NCI-H1417 treated with DMSO at 0.1 percent for 48 hours (cell line): ENCODE measurements at places on chromosomes 16 and 17.

DNA sequence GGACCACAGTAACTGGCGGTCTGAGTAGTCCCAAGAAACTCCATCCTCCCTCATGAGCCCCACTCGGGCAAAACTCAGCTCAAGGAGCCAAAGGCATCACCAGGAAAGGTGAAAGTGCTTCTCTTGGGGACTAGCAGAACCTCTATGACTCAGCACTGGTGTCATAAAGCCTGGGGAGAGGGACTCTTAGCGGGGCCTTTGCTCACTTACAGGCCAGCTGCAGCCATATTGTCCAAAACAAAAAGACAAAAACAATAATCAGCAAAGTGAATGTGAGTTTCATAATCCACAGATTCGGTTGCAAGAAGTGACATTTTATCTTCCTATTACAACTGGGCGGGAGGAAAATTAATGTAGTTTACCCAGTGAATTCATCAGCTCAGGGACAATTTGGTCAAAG is at the start of gene TEKT5:
TEKT5 (minus strand) TSS at position 101 of the 400 bp plus-strand sequence; CDS start at position 44, 57 bp downstream.
- no peak for DNase-seq

DNA sequence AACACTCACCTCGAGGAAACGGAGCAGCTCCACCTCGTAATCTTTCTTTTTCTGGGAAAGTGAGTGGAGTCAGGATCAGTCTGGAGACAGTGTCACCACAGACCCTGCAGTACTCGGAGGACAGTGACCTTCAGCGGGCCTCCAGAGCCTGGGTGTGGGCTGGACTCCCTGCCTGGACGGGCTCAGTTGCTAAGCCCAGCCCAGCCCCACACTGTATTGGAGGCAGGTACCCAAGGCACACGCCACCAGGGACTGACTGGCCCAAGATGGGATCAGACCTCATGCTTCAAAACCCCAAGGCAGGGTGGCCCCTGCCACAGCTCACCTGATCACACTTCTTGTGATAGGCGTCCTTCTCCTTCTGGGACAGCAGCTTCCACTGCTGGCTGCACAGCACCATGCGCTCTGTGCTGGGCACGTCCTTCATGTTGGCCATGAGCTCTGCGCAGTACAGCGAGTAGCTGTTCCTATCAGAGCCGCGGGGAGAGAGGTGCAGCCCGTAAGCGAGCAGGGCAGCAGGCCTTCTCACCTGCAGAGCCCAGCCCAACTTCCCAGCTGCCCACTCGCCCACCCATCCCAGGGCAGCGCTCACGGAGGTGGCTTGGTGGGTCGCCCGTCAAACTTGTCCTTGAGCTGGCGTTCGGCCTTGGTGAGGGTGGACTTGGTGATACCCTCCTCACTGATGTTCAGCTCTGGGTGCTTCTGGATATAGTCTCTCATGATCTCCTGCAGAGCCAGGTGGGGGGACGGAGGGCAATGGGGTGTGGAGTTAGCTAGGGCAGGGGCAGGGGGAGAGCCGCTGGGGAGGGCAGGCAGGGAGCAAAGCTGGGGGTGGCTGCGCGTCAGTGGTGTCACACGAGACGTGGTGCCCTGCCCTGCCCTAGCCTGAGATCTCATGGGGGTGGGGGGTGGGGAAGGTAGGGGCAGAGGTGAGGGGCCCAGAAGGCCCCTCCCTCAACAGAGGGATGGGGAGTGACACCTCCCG is 7.9 kb downstream of the UBTF start:
- no peak for DNase-seq

DNA sequence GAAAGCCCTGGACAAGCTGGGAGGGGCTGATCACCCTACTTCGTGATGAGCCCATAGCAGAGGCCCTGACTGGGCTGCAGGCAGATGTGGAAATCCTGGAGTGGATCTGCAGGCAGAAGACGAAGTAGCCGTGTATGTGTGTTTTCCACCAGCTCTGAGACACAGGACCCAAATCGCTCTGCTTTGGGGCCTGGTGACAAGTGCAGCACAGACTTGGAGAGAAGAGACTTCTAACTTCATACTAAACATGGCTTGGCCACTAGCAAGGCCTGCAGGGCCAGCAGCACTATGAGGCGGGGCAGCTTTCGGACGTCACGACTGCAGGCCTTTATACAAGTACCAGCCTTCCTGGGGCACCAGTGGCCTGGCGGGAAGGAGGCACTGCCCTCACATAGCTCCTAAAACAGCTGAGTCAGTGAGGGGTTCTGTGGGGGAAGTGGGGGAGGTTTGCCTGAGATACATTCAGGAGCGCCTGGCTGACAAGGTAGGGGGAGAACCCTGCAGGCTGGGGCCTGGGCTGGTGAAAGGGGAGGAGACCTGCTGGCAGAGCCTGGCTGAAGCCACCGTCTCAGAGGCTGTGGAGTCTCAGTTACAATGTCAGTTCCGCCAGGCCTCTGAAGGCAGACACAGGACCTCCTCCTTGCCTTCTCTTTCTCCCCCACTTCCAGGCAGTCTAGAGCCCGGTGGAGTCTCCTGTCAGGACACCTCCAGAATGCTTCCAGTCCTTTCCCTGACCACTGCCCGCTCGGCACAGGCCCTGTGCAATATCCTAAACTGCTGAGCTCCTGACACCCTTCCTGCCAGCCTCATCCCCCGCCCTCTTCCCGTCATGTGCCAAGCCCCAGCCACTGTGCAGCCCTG is 73.4 kb downstream of the WSB1 start:
- DNase-seq, result no peak

GRCh38 chr17:60514053-60514452 is 12.0 kb downstream of the APPBP2 start:
- DNase-seq, result no peak

GRCh38 chr17:10121971-10122707 is 76.3 kb downstream of the GAS7 start:
- no peak for DNase-seq

GRCh38 chr17:14813649-14814370 is 451.3 kb downstream of the PMP22 start:
- DNase-seq, result no peak

- no peak for DNase-seq
Observed at GRCh38 chr16:30768583-30769181, 6.6 kb downstream of the RNF40 start.

DNA sequence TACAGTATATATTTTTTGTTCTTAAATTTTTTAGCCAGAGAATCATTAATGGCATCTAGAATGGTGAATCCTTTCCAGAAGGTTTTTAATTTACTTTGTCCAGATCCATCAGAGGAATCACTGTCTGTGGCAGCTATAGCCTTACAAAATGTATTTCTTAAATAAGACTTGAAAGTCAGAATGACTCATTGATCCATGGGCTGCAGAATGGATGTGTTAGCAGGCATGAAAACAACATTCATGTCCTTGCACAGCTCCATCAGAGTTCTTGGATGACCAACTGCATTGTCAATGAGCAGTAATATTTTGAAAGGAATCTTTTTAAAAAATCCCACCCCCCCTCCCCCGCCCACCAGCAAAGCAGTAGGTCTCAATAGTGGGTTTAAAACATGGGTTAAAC is 51.4 kb downstream of the CACNG1 start:
- DNase-seq, result no peak

DNA sequence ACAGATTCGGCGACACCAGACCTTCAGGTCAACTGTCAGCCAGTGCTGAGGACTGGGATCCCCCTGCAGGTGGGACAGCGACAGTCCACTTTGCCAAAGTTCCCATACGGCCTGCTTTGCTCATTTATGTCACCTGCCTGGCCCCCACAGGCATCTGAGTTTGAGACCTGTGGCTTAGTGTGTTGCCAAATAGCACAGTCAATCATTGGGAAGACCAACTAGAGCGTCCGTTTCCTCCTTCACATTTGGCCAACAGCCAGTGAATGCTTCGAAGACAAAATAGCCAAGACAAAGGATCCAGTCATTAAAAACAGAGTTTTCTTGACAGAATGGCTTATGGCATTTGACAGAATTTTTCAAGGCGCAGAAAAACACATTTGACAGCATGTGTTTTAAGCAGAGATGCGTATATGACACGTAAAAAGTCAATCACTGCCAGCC is 113.8 kb downstream of the ABCC12 start:
- DNase-seq, result no peak

GRCh38 chr16:78478267-78478861 is 378.9 kb downstream of the WWOX start:
- peak; percentile 15 for DNase-seq

DNA sequence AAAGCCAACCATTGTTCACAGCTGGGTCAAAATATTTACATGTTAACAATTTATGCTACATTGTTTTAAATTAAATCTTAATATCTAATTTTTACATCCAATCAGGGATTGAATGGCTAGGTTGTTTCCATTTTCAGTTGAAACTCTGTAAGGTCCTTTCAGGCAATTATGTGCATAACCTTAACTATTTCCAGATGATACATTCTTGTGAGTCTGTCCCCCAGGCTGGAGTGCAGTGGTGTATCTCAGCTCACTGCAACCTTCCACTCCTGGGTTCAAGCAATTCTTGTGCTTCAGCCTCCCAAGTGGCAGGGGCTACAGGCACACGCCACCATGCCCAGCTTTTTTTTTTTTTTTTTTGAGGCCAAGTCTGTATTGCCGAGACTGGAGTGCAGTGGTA is 10.4 kb downstream of the CDC42EP4 start:
- DNase-seq, result no peak

GRCh38 chr17:50715471-50715870 is 3.9 kb upstream of the LUC7L3 start:
- no peak for DNase-seq

GRCh38 chr17:58303971-58304749 is 23.4 kb upstream of the MPO start:
- DNase-seq, result peak; percentile 1

DNA sequence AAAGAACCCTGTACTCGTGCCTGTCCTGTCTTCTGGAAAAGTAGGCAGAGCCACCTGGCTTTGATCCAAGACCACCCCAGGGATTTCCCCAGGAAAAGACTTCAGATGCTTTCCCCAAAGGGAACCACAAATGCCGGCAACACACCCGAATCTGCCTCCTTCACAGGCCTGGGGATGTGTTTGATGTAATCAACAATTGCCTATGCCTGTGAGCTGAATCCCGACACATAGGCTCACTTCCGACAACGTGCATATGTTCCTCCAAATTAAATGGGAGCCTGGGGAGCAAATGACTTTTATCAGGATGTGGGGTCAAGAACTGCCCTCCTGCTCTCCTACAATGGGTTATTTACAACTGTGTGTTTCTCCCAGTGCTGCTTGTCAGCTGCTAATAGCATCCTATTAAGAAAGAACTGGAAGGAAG is 535.2 kb upstream of the CDH11 start:
- DNase-seq, result no peak

DNA sequence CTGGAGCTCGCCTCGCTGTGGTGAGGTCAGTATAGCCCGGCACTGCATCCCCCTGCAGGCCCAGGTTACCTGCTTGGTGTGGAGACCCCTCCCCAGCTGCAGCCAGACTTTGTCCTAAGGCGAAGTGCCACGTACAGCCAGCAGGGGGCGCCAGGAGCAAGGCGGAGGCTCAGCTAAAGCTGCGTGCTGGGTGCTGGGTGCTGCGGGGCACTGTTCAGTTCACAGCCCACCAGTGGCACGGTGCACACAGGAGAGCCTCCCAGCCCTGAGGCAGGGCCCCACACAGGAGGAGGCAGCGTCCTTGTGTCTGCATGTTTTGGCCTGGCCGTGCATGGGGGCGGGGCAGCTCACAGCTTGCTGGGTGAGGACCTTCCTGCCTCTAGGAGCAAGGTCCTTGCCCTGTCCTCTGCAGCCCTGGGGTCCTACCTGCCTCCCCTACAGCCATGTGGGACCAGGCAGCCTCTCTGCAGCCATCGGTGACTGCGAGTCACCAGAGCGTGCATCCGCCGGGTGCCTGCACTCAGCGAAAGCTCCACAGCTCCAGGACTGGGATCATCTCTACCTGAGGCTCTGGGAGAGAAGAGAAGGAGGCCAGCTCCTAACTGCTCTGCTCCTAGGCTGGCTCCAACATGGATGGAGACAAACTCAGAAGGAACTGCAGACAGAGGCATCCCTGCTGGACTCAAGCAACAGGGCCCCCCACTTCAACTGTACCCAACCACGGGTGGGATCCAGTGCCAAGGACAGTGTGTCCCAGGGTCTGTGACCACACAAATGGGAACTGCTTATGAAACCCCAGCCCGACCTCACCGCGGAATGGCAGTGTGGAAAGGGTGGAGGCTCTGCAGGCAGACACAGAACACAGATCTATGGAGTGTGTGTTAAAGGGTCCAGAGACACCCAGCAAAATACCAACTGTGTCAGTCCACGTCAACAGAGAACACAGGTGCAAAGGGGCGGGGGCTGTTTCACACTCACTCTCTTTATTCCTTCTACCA is 19.0 kb downstream of the SLC7A5 start:
- no peak for DNase-seq

DNA sequence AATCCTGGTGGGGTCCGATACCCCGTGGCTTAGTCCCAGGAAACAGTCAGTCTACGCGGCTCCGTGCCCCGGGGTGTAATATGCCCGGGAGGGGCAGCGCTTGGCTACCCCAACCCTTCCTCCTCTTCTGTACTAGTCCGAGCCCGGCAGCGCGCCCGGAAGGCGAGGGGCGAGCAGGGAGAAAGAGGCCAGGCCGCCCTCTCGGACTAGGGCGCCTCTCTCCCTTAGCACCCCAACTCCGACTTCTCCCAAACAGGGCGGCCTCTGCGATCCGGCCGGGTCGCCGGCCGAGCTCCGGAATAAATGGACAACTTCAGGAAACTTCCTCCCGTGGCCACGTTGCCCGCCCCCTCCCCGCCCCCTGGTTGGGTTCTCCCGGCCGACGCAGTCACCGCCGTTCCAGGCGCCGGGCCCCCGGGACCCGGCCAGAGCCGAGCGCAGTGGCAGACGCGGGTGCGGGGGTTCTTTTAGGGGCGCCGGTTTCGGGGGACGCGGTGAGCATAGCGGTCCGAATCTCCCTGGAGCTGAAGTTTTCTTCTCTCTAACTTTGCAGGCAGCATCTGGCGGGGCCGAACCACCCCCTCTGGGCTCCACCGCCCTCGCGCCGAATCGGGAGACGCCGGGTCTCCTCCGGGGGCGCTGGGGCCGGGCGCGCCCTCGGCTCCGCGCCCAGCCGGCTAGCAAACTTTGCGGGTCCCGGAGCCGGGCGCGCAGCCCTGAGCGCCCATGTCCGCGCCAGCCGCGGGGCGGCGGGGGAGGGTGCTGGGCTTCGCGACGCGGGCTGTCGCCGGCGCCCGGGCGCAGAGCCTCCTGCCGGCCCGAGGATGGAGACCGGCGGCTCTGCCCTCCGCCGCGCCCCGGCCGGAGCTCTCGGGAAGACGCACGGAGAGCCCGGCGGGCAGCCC is at the start of gene SDK2:
SDK2 (minus strand) TSS at position 301 of the 905 bp plus-strand sequence. CDS start 357 bp downstream, outside the sequence.
- no peak for DNase-seq

GRCh38 chr16:10936272-10936984 is 5.8 kb downstream of the DEXI start:
- no peak for DNase-seq
